ENCODE measurements at places on chromosomes 1 and 21.

GRCh38 chr1:246309247-246309884 lies 197.7 kb downstream of the SMYD3 start:
- no peak for DNase-seq

DNA sequence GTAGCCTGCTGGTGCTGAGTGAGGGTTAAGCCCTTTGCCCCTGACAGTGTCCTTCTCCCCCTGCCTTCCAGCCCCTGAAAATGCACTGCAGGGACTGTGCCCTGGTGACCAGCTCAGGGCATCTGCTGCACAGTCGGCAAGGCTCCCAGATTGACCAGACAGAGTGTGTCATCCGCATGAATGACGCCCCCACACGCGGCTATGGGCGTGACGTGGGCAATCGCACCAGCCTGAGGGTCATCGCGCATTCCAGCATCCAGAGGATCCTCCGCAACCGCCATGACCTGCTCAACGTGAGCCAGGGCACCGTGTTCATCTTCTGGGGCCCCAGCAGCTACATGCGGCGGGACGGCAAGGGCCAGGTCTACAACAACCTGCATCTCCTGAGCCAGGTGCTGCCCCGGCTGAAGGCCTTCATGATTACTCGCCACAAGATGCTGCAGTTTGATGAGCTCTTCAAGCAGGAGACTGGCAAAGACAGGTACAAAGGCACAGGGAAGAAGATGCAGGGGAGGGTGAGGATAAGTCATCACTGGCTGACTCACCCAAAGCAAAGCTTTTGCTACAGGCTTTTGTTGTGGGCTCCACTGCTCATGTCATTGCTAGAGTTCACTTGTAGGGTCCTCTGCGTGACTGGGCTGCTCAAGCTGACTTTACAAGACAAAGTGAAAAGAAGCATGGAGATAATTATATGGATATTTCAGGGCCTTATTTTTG lies 174.9 kb downstream of the PIGK start:
- DNase-seq: no peak

DNA sequence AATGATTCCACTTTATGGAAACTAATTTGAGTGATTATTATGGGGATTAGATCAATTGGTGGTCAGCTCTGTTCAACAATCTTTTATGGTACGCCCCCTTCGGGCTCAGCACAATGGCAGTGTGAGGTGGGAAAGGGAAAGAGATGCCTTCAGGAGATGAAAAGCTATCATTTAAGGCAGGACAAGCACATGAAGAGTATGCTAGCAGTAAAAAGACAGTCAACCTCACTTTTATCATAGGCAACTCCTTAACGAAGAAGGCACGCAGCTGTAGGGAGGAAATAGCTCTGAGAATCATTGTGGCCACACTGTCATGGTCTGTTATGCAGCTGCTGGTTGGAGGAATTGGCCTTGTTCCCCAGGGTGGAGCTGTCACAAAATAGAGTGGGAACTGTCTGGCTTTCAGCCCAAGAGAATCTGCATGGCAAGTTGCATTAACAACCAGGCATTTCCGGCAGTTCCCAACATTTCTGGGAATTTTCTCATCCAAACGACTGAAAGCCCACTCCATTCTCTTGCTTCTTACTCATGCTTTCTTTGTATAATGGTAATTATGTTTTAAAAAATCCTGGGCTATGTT lies 54.4 kb upstream of the BCL10 start:
- DNase-seq: no peak

DNA sequence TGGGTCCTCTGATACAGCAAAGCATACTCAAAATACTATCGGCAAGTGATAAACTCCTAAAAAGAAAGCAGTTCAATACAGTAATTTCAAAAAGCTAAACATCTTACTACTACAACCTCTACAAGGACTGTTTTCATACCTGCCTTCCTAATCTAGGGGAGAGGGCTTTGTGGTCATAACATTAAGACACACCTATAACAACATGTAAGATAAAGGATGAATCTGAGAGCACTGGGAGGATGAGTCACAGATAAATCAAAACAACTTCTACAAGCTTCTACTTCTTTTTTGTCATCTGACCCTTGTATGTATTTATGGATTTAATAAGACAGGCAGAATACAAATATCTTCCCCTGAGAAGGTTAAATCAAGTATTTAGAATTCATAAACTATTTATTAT lies 40.0 kb downstream of the LTN1 start:
- DNase-seq: no peak

DNA sequence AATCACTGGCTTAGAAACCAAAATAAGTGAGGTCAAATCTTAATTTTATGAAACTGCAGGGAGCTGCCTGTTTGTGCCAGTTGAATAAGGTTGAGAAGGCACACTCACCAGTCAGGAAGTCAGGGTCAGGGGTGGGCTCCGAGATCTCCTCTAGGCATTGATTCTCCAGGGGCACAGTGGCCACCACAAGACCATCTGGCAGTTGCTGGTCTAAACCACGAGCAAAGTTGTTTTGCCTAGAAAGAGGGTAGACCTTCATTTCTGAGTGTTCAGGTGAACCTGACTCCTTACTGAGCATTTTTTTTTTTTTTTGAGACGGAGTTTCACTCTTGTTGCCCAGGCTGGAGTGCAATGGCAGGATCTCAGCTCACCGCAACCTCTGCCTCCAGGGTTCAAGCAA lies 220.7 kb downstream of the ASTN1 start:
- no peak for DNase-seq

DNA sequence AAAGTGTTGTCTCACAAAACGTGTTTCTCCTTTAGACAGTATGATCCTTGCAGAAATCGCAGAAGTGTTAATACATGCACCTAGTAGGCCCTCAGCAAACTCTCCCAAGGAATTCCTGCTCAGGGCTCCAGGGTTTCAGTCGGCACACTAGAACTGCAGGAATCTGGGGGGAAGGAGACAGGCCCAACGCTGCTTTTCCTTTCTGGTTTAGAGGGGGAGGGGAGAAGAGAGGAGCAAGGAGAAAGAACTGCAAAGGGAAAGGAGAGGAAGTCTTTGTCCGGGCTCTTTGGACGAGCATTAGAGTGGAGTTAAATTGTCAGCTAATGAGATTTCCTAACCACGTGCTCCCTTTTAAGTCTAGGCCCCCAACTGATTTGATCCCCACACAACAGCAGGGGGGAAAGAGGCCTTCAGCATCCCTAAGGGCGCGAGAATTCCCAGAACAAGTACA lies 103.7 kb upstream of the SOD1 start:
- no peak for DNase-seq

DNA sequence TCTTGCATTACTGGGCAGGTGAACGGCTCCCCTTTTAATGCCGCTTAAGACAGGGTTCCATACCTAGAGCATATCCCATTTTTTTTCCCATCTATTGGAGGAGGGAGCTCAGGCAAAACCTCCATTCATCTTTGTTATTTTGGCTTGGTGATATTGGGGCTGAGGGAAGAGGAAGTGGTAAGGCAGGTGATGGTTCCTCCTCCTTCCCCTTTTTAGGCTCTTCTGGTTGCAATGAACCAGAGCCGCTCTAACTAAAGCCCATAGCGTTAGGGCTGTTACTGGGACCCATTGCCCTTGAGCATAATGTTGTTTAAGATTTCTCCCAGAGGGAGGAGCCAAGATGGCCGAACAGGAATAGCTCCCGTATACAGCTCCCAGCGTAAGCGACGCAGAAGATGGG lies 21.1 kb downstream of the PYHIN1 start:
- no peak for DNase-seq

Measured in activated T-helper 9 cell treated with anti-CD3 and anti-CD28 coated beads, Interleukin-2, amount 50 U/mL, for 16 hours (primary cell).